ENCODE measurements at places on chromosomes 16 and 17. TPM values are rescaled to one million over a fixed set of nuclear protein-coding genes. Genes with fewer than 3 reads are reported as not detected.

The ITGAL gene
- polyA plus RNA-seq = not detected

The ITGA2B gene
- 0.06 TPM for polyA plus RNA-seq

The CTNS gene
- 10.4 TPM for polyA plus RNA-seq

The HIGD1B gene
- polyA plus RNA-seq = 0.34 TPM

The HBA1 gene
- polyA plus RNA-seq = 0.77 TPM

The SPNS3 gene
- polyA plus RNA-seq = not detected

The PLCG2 gene
- polyA plus RNA-seq = 0.27 TPM

The HEATR9 gene
- polyA plus RNA-seq = not detected

The PRR35 gene
- not detected for polyA plus RNA-seq

The PDIA2 gene
- 0.06 TPM for polyA plus RNA-seq

The BCAR1 gene
- 66.5 TPM for polyA plus RNA-seq

The KRTAP17-1 gene
- polyA plus RNA-seq = not detected

The ZNF624 gene
- polyA plus RNA-seq = 1.5 TPM

The ADAMTS18 gene
- not detected for polyA plus RNA-seq

The ABCC3 gene
- polyA plus RNA-seq = 11.9 TPM

The TMEM92 gene
- polyA plus RNA-seq = 0.05 TPM

The ABCA10 gene
- polyA plus RNA-seq = 0.64 TPM

The DHRS13 gene
- 4.6 TPM for polyA plus RNA-seq

The CEP295NL gene
- polyA plus RNA-seq = 0.15 TPM

The HBA2 gene
- 0.19 TPM for polyA plus RNA-seq
